HFFc6 (cell line): ENCODE measurements at places on chromosomes 2 and 18. TPM values are rescaled to one million over a fixed set of nuclear protein-coding genes. Genes with fewer than 3 reads are reported as not detected.

DNA sequence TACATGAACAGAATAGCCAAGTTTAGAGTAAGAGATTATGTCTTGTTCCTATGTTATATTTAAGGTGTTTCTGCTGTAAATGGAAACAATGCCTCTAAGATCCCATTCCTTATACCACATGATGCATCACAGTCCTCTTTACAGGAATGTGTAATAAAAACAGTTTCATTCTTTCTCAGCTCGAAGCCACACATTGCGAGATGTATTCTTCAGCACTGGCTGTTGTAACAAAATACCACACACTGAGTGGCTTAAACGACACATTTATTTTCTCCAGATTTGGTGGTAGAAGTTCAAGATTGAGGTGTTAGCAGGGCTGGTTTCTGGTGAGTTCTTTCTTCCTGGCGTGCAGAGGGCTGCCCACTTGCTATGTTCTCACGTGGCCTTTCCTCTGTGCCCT lies 246.2 kb downstream of the SOCS6 start:
- DNase-seq: no peak

- DNase-seq: no peak
Observed at GRCh38 chr2:67455219-67456142, 58.3 kb downstream of the ETAA1 start.

- DNase-seq: peak; percentile 99
Observed at GRCh38 chr2:676647-677055, 555 bp downstream of the TMEM18 start.

GRCh38 chr18:79558933-79559416 lies 120.6 kb upstream of the CTDP1 start:
- DNase-seq: no peak

DNA sequence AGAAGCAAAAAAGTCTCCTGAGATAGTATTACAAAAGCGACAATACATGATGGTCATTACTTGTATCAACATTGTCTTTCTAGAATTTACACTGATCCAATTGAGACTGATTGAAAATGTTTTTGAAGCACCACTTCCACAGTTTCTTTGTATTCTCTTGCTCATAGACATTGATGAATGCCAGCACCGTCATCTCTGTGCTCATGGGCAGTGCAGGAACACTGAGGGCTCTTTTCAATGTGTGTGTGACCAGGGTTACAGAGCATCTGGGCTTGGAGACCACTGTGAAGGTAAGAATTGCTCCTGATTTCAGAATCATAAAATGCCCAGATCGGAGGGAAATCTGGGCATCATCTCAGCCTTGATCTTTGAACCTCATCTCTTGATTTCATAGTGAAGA lies 175.1 kb upstream of the RASGRP3 start:
- DNase-seq: no peak

ANKRD30B gene
- total RNA-seq: 0.11 TPM in 1 of 3 replicates, not detected in the others

POMC gene
- total RNA-seq: not detected in 3 replicates

EHD3 gene
- 56.3 and 59.2 TPM in 2 replicates for total RNA-seq

TIMM21 gene
- 36.2 to 42.4 TPM (median 37.9 TPM) in 3 replicates for total RNA-seq

SEPTIN10 gene
- total RNA-seq: 97.5 to 118 TPM (median 104 TPM) in 3 replicates

GRCh38 chr2:108787216-108787541 lies 608 bp downstream of the CCDC138 start:
- DNase-seq: no peak

MYO7B gene
- 0.57 to 1.3 TPM (median 1.1 TPM) in 3 replicates for total RNA-seq

DNA sequence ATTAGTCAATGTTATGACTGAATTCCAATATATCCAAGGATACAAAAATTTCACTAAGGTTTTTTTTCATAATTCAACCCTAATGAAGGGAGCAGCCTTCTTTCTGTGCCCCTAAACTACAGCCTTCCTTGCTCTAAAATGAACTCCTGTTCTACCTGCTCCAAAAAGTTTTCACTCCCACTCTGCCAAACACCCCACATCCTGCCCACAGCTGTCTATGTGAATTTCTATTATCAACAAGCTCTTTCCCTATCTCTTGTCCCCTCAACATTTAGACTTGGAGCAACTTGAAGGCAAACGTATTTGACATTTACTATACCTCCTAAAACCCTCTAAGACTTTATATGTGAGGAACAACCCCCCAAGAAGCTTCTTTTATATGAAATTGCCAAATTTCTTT lies 2.5 kb downstream of the STAT4 start:
- no peak for DNase-seq

TMBIM1 gene
- total RNA-seq: 187 to 211 TPM (median 208 TPM) in 3 replicates

DNA sequence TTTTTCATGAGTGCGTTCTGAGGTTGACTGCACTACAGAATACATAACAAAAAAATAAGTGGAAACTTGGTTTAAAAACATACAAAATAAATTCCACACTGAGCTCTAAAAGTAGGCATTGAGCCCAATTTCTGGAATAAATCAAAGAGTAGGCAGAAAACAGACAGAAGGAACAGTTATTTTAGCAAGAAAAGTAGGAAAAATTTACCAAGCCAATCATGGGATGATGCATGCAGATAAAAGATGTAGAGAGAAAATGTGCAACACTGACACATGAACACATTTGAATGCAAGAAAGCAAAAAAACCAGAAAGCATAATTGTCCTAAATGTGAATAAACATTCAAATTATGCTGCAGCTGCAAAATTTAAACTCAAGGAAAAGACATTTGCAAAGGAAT lies 308.3 kb downstream of the DLGAP1 start:
- DNase-seq: no peak

IL1R2 gene
- total RNA-seq: not detected in 2 replicates

MC5R gene
- total RNA-seq: not detected in 3 replicates

MSTN gene
- not detected in 3 replicates for total RNA-seq

GRCh38 chr18:21907451-21907850 lies 166.9 kb downstream of the MIB1 start:
- DNase-seq: no peak

GPR45 gene
- total RNA-seq: not detected in 3 replicates

- DNase-seq: no peak
Observed at GRCh38 chr2:25939257-25939668, 43.0 kb downstream of the KIF3C start.
